ENCODE measurements at places on chromosomes 4 and X. TPM values are rescaled to one million over a fixed set of nuclear protein-coding genes. Genes with fewer than 3 reads are reported as not detected.

GRCh38 chrX:14758029-14758491 is 114.8 kb downstream of the FANCB start:
- no peak for DNase-seq

BMX gene
- not detected for total RNA-seq

DNA sequence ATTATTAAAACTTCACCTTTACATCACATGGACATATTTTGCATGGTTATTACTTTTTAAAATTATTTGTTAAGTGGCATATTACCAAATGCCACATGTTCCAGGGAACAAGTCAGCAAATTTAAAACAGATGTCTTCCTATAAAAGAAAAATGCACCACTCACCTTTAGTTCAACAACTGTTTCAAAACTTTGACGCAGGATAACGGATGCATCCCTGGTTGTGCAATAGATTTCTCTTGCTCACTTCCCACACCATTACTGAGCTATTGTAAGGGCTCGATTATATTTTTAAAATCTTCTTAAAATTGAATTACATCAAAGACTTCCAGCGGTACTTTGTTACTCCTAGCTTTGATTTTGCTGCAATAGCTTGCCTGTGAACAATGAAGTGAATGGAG is 93.0 kb upstream of the ARHGAP24 start:
- no peak for DNase-seq

DNA sequence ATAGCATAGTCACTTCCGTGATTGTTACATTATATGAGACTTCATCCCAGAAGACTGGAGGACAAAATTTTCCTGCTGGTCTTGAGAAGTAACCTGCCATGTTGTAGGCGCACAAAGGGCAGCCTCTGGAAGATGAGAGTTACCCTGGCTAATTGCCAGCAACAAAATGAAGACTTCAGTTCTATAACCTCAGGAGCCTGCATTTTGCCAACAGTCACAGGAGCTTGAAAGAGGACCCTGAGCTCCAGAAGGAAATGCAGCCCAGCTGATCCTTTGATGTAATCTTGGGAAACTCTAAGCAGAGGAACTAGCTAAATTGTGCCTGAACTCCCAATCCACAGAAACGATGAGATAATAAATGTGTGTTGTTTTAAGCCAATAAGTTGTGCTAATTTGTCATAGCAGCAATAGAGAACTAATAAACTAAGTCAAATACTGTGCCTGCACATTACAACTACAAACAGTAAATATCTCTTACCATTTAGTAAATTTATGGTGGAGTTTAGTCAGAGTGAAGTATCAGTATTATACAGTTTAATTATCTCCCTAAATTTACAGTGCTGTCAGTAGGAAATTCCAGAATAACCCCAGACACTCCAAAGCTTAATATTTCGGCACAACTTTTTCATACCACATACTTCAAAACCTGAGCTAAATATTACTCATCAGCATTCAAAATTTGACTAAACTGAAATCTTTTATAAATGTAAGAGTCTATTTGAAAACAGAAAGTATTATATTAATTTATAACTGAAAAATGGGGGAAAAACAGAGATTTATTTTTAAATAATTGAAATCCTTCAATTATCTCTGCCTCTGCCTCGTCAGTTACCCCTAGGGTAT is 90.1 kb upstream of the MAPK10 start:
- DNase-seq, result no peak

TRMT2B gene
- total RNA-seq, result 18.7 TPM

DNA sequence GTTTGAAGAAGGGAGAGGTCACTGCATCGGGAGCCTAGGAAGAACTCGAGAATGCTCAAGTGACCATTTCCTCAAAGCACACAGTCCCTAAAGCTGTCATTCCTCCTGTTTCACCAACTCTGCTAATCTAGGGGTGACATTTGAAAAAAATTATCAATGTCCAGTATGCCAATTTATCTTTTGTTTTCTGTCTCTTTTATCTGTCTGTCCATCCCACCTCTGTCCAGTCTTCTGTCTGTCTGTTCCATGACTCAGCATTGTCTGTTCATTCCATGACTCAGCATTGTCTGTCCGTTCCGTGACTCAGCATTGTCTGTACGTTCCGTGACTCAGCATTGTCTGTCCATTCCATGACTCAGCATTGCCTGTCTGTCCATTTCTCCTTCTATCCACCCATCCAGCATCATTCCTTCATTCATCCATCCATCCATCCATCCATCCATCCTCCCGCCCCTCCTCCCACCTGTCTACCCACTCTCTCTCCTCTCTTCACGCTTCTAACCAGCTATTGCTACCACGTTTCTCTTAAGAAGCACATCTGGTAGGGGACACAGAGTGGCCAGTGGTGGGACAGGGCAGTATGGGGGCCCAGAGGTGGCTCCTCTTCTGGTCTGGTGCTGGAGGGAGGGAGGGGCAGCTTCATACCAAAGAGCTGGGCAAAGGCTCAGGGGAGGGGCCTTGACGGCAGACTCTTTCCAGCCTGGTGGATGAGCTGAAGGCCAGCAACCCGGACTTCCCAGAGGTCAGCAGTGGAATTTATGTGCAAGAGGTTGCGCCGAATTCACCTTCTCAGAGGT is 34.1 kb downstream of the HTRA3 start:
- DNase-seq, result peak; percentile 58

GRCh38 chrX:154436983-154437752 is at the start of gene GDI1:
GDI1 (plus strand) TSS chrX:154437154; CDS start chrX:154437255, 101 bp downstream.
- DNase-seq, result peak; percentile 61

- peak; percentile 44 for DNase-seq
These were observed 60.2 kb downstream of the KCNIP4 start for GRCh38 chr4:21888195-21888976.

ANOS1 gene
- 3.5 TPM for total RNA-seq

DNA sequence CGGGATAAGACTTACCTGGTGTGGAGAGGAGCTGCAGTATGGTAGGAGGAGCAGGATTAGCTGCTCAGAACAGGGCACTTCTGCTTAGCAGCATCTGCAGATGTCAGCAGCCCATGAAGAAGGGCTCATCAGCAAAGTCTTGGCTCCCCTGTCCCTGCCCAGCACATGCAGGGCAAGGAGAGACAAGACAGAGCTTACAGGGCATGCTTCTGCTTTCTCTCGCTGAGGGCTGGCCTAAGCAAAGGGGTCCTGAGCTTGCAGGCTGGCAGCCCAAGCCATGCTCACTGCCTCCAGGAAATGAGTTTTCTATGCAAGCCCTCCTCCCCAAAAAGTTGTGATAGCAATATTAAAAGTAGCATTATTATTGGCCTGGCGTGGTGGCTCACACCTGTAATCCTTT is 39.5 kb upstream of the TAPT1 start:
- no peak for DNase-seq

CNGA2 gene
- total RNA-seq, result not detected

GRCh38 chrX:7198499-7198898 is 50.5 kb upstream of the PUDP start:
- no peak for DNase-seq

GRCh38 chr4:79996851-79997250 is 76.2 kb downstream of the ANTXR2 start:
- no peak for DNase-seq

DNA sequence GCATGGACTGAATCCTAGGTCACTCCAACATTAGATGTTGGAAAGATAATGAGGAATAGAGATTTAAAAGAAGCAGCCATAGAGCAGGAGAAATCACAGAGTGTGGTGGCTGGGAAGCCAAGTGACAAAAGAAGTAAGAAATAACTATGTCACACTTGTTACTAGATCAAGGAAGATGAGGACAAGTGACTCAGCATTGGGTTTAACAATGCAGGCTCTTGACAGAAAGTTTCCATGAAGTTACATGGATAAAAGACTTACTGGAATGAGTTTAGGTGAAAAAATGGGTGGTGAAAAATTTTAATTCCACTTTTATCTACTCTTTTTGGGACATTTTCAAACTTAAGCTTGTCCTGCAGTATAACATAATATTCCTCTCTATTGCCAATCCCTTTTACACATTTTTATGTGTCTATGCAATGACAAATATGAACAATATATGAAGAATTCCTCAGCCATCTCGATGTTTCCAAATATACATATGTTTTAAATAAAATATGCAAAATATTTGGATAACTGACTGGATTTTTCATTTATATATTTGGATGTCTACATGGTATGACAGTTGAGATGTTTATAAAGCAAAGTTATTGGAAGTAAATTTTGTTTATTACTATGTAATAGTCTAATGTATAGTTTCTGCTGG is 462.6 kb downstream of the IL15 start:
- no peak for DNase-seq

DNA sequence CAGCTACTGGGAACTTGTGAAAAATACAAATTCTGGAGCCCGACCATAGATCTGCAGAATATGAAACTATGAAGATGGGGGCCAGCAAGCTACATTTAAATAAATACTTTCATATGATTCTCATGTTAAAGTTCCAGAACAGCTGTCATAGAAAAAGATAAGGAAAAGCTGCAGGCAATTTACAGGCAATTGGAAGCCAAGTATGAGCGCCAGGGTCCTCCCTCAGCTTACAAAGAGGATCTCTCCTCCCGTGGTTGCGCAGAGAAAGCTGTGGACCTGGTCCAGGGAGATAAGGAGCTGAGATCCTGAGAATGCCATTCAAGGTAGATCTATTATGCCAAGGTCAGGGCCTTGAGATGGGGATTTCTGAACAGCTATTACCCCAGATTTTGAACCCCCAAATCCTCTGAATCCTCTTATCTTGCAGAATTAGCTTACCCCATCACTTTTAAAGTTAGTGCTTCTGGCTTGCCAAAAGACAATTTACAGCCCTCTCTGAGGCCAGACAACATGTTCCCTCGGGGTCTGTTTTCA is 25.6 kb upstream of the FRAS1 start:
- no peak for DNase-seq

RASSF6 gene
- total RNA-seq, result not detected

DNA sequence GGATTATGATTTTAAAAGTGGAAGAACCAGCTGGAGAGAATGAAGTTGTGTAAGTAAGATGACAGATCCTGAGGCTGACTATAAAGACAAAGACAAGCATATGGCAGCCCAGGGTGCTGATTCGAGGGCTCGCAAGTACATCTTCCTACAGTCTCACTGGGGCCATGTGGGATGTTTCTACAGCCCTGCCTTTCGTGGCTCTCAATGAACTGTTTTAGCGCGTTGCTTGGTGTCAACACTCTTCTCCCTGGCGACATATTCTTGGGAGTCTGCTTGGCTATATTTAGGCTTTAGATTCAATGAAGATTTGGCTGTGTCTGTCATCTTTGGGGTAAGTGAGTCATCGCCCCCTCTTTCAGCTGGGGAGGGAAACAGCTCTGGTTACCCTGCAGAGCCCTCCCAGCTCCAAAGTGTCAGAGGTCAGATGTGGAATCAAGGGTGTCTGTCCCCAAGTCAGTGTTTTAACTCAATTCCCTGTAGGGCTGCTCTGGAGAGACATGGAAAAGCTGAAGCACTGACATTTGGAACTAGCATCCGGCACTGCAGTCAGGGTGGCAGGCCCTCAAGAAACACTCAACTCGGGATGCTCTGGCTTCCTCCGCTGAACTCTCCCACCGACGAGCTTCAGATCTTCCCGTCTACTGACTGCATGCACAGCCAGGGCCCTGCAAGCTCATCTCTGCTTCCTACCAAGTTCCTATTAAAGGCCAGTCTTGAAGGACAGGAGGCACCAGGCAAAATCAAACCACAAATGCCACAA is 65.7 kb downstream of the GATB start:
- no peak for DNase-seq

GRCh38 chr4:80206521-80207171 is 9.3 kb downstream of the PRDM8 start:
- DNase-seq, result no peak

GAGE12F gene
- not detected for total RNA-seq

ADGRG4 gene
- not detected for total RNA-seq

HPSE gene
- 6.0 TPM for total RNA-seq

VCX gene
- total RNA-seq, result not detected

DNA sequence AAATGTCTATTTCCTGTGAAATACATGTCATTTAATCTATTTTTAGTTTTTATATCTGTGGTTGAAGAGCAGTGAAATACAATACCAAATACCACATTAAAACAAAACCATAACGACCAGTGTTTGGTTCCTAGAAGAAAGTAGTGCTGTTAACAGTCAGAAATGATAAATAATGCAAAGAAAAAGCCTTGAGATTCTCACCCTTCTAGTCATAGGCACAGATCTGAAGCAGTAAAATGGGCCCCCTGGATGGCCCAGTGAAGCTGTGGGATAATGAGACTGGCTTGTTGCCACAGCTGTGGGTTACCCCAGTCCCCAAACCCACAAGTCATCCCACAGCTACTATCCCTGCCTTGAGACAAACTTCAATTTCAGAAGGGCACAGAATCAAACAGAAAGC is 137.3 kb upstream of the RPL34 start:
- DNase-seq, result no peak

- DNase-seq, result peak; percentile 75
These were observed 126.5 kb downstream of the CBR4 start for GRCh38 chr4:168883513-168883912.

DNA sequence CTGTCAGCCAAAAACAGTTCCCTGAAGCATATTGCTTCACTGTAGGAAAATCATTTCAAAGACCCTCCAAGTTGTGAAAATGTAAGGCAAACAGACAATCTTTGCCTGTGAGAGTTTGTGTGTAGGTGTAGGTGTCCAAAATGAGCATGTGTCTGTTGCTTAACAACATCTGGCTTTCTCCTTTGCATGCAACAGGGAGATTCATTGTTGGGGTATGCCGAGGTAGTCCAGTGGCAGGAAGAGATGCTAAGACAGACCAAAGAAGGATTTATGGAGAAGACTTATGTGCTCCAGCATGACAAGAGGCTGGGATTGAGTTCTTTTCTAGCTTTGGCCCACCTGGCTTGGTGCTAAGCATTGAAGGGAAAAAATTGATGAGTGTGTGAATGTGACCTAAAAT is 29.8 kb upstream of the SMAD1 start:
- DNase-seq, result no peak

GRCh38 chrX:23694606-23695005 is 27.3 kb downstream of the PRDX4 start:
- no peak for DNase-seq

- DNase-seq, result no peak
These were observed 11.5 kb downstream of the CLCN4 start for GRCh38 chrX:10168226-10168625.

CSAG3 gene
- not detected for total RNA-seq

GRCh38 chrX:6930307-6930849 is 217.1 kb upstream of the STS start:
- no peak for DNase-seq

DNA sequence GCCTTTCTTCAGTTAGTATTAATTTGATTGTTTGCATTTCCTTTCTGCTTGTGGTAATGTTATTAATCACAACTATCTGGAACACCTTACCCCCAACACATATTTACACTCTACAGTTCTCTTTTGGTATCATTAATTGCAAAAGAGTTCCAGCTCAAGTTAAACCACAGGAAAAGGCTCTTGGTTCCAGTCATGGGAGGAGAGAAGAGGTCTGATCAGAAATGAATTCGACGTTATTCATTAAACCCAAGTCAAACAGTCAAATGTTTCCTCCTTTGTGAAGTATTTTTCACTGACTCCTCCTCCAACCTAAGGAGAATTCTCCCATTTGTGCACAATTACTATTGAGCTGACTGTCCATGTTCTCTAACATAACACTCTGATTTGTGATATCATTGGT is 91.4 kb downstream of the SLC39A8 start:
- no peak for DNase-seq

- no peak for DNase-seq
These were observed 33.7 kb downstream of the SH3RF1 start for GRCh38 chr4:169236873-169237626.

PAPSS1 gene
- 62.3 TPM for total RNA-seq

PSAPL1 gene
- not detected for total RNA-seq
